Activated T-helper 1 cell treated with anti-CD3 and anti-CD28 coated beads, Interleukin-12 subunit alpha, Interleukin-12 subunit beta, Interleukin-2, Interleukin-4 antibody, amounts not matched to agents 30 ng/mL and 10 ng/mL and 1 ng/mL, durations not matched to agents 14 hours and 24 hours and 36 hours (primary cell): ENCODE measurements at places on chromosomes 7 and 10. TPM values are rescaled to one million over a fixed set of nuclear protein-coding genes. Genes with fewer than 3 reads are reported as not detected.

DNA sequence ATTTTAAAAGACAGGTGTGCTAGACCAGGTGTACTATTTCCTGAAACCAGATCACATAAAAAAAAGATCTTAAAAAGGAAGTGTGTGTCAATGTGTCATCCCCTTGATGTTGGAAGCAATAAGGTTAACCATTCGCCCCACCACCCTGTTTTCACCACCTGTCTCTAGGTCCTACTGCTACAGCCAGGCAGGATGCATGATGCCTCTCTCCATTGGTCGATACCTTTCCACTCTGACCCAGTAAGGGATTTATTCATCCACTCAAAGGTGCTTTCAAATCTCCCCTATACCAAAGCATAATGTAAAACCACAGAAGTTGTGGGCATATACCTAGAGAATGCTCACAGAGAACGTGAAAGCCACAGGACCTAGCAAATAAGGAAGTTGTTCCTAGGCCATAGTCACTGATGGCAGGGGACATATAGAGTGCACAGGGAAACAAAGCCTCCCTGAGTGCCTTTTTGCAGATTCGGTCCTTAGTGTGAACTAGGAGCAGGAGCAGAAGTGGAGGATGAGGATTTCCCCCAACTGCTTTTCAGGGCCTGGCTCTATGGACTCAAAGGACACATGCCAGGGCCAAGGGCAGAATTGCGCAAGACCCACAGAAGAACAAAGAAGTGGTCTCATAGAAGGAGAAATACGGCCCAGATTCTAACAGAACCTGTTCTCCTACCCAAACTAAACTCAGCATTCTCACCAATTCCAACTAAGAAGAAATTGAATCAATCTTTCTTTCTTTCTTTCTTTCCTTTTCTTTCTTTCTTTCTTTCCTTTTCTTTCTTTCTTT, 631.5 kb upstream of the NRP1 start:
- no peak for DNase-seq

GRCh38 chr10:18497806-18498369, 153.5 kb downstream of the NSUN6 start:
- no peak for DNase-seq

DNA sequence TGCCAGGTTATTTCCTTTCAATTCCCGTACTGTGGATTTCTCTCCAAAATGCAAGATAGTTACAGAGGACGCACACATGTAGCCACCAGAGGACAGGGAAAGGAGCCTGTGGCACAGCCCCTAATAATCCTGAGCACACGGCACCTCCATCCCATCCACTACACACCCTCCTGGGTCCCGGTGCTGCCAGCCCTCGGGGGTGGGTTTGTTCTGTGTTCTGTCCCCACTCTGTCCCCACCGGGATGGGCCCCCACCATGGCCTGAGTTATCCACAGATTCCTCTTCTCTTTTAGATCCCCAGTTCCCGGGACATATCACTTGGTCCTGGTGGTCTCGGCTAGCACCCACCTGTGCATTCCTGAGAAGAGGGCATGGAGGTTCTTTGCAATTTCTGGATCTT, 196.9 kb upstream of the PPP2R2D start:
- DNase-seq = no peak

DNA sequence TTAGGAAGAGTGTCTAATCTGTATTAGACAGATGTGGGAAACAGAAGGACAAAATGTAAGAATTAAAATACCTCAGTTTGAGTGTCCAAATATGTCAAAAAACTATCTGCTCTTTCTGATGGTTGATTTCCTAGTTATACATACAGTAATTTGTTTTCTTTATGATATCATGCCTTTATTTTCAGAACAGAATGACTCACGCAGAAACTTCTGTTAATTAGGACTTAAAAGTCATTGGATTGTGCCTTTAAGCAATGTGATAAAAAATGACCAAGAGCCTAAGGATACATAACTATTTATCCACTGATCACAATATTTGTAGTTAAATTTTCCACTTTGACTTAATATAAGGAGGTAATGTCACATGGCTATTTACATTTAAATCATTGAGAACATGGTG, 206.7 kb upstream of the PTPRZ1 start:
- no peak for DNase-seq

- DNase-seq = no peak
Measured at GRCh38 chr7:30327813-30328212, 43.4 kb downstream of the ZNRF2 start.

- DNase-seq = peak; percentile 80
Measured at GRCh38 chr7:24821045-24821753, 63.9 kb upstream of the GSDME start.

GRCh38 chr7:138374119-138374693, 85.9 kb upstream of the TRIM24 start:
- no peak for DNase-seq

GRCh38 chr10:61325223-61325960, 127.8 kb downstream of the TMEM26 start:
- DNase-seq = no peak

The CCDC136 gene
- total RNA-seq = 10.0 and 11.1 TPM in 2 replicates

The RARRES2 gene
- total RNA-seq = not detected in 2 replicates

The HOXA6 gene
- not detected in 2 replicates for total RNA-seq

The LEP gene
- not detected in 2 replicates for total RNA-seq
